ENCODE measurements at places on chromosomes 5 and 9.

- DNase-seq = no peak
Measured at GRCh38 chr5:17081142-17081541, 136.3 kb upstream of the BASP1 start.

DNA sequence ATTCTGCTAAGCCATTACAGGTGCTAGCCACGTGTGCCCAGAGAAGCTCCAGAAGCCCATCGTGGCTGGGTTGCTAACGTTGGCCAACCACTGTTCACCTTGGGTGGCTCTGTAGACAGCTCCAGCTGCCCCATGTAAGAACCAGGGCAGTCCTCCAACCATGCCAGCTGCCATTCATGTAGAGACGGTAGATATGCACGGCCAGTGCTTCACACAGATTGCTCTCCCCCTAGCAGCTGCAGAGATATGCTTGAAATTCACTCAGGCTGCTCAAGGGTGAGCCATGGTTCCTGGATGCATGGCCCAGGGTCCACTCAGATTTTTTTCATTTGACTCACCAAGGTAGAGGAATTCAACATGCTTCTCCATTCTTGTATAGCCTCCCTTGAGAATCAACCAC is 31.0 kb downstream of the GADD45G start:
- no peak for DNase-seq

DNA sequence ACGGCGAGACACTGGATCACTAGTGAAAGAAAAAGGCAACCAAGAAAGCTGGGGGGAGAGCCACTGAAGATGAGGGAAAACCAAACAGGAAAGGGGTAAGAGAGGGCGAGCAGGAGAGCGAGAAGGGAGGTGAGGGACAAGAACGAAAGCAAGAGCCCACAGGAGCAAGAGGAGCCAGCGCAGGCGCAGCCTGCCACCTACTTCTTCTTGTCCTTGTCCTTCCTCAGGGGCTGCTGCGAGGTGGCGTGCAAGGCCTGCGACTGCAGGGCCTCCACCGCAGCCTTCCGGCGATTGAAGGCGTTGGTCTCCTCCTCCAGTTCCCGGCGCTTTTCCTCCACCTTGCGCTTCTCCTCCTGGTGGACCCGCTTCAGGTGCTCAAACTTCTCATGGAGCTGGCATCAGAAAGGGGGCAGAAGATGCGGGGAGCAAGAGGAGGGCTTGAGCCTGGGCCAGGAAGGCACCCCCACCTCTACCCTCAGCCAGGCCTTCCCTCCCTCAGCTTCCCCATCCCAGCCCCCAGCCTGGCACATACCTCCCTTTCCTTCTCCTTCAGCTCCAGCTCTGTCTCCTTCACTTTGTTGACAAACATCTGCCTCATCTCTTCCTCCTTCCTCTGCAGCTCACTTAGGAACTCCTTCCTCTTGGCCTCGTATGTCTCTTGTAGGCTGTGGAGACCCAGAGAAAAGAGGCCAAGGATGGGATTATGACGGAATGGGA is 13.5 kb downstream of the CCNI2 start:
- DNase-seq = no peak

GRCh38 chr9:93900436-93900819 is 54.7 kb downstream of the BARX1 start:
- DNase-seq = no peak

DNA sequence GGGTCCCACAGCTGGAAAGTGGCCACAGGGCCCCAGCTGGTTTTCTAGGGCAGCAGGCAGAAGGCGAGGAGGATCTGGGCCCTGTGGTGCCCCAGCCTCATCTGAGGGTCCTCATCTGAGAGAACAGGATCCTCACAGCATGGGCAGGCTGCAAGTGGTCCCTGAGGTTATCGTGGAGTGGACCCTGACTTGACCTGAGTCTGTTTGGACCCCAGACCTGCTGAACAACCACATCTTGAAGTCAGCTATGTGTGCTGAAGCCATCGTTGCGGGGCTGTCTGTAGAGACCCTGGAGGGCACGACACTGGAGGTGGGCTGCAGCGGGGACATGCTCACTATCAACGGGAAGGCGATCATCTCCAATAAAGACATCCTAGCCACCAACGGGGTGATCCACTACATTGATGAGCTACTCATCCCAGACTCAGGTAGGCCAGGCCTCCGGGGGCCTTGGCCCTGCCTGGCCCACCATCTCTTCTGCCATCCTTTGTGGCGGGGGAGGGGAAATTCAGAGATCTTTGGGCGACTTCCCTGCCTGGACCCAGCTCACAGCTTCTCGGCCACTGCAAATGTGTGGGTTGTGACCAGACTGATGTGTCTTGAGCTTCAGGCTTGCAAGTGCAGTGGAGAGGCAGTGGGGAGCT is 24.0 kb downstream of the TGFBI start:
- no peak for DNase-seq

DNA sequence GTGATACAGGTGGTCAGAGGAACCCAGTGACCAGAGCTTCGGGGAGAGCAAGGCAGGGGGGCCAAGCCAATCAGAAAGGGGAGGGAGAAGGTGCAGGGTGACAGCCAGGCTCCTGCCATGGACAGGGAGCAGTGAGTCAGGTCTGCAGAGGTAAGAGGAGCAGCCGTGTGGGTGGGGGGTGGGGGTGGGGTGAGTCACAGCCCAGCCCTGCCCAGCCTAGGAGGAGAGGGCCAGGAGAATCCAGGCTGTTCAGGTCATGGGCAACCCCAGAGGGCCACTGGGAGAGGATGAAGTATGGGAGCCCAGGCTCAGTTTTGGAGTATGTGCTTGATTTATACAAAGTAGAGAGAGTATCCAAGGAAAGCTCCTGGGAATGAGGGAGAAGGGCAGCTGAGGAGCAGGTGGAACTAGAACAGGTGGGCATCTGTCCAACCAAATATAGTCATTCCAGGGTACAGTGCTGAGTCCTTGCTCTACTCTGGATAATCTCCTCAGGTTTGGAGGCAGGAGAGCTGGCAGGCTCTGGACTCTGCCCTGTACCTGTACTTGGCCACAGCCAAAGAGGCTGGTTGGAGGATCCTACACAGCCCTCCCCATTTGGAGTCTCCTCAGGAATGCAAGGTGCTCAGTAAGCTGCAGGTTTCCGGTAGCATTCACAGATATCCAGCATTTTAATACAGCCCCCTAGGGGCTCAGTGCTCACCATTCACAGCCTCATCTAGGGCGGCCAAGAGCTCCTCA is 1.6 kb downstream of the HBEGF start:
- no peak for DNase-seq

- no peak for DNase-seq
Measured at GRCh38 chr9:69532396-69532795, 139.8 kb downstream of the APBA1 start.

DNA sequence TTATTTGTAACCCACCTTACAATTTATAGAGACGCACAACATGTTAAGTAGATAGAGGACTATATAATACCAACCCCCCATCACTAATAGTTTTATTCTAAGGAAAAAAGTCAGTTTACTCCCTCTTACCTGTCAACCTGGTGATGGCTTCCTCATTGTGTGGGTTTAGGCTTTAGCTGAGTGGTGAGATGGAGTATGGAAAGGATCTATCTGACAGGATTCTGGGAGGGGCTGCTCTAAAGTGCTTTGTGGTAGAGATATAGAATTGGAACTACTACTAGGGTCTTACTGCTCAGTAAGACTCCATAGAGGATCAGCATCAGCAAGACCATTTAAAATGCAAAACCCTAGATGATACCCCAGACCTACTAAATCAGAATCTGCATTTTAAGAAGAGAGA is 82.1 kb upstream of the IFNE start:
- DNase-seq = no peak

GRCh38 chr5:151475388-151475787 is 28.0 kb downstream of the SLC36A1 start:
- no peak for DNase-seq

GRCh38 chr9:126514037-126514821 is 99.5 kb upstream of the LMX1B start:
- DNase-seq = peak; percentile 72

DNA sequence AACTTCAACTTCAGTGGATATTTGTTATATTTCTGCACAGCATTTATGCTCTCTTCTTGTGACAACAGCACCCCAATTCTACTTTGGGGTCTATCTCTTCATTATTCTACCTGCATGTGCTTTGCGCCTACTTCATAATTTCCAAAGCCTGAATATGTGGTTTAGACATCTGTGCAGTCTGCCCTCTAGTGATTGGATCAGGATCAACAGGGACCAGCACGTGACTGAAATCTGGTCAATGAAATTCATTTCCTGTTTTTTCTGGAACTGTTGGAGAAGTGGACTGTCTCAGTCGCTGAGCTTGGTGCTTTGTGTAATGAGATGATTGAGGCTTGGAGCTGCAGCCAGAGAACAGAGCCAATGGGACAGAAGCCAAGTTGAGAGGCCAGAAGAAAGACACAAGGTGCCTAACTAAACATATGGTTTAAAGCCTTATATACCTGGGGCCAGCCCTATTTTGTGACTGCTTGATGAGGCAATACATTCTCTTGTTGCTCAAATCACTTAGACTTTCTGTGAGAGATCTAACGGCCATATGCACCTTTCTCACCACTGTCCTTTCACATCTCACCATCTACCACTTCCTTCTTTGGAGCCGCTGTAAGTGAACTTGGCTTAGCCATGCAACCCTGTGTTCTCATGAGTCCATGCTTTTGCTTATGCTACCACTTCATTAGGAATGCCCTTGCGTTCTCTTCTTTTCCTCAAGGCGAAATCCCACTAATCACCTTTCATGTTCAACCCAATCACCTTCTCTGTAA is 68.8 kb upstream of the PPP2R2B start:
- peak; percentile 23 for DNase-seq

DNA sequence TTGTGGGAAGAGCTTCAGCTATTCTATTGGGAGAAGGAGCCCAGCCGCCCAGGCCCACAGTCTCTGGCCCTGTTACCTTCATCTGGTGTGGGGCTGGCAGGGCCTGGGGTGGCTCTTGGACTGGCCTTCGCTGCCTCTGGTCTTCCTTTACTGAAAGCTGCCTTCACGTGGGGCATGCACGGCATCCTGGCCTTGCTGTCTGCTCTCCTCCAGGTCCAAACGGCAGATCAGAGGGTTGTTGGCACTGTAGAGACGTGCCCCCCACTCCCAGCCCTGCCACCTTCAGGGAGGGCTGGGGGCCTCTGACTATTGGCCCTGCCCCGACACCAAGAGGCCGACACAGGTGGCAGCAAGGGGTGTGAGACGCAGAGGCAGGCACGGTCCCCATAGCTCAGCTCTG is 291.3 kb upstream of the IRX1 start:
- no peak for DNase-seq

GRCh38 chr9:81032831-81033230 is 656.5 kb downstream of the TLE1 start:
- no peak for DNase-seq

GRCh38 chr5:14365831-14366430 is 215.7 kb upstream of the OTULINL start:
- peak; percentile 30 for DNase-seq

GRCh38 chr9:36101916-36102741 is 34.4 kb upstream of the GLIPR2 start:
- no peak for DNase-seq

- DNase-seq = no peak
Measured at GRCh38 chr5:113487416-113487780, 855 bp downstream of the MCC start.

DNA sequence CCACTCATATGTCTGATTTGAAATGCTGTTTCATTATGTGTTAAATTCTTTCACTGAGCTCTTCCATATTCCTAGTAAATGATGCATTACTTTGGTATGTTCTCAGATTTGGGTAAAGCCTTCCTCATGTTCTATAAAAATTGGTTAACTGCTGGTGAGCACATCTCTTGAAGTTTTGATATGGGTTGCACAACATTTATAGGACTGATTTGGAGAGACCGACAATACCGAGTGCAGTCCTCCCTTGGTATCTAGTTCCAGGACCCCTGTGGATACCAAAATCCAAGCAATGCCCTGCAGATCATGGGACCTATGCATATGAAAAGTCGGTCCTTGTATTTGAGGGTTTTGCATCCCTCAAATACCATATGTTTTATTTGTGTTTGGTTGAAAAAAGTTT is 37.8 kb downstream of the WDR36 start:
- no peak for DNase-seq

DNA sequence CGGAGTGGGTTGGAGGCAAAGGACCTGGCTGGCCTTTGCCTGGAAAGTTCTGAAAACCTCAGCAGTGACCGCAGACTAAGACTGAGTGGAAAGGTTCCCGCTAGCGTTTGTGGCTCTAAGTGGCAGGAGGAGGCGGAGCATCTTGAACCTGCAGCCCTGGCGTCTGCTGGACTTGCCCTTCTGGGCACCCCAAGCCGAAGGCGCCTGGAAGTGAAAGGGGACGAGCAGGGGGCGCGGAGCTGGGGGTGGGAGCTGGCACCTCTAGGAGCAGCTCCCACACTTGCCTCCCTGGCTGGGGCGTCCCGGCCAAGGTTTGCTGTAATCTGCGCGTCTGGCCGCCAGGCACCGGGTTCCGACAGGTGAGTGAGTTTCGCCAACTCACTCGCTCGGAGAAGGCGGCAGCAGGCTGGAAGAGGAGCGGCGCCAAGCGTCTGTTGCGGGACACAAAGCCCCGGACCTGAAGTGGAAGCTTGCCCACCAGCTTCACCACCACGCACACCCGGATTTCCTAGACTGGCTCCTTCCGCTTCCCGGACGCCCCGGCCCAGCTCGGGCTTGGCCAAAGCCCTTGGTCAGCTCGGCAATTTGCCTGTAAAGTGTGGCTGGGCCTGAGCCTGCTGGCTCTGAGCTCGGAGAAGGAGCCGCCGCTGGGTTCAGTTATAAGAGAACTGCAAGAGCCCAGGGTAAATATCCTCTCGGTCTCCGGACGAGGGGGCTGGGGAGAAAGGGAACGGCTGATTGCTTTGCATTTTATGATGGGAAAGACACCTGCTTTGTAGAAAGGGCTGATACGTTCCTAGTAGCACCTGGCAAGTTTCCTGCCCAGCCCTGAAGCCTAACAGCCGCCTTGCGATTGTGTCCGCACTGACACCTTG is at the start of gene GNA14:
Gene GNA14 (minus strand): TSS at position 89 of the 875 bp plus-strand sequence. CDS start 529 bp downstream, outside the sequence.
- no peak for DNase-seq

DNA sequence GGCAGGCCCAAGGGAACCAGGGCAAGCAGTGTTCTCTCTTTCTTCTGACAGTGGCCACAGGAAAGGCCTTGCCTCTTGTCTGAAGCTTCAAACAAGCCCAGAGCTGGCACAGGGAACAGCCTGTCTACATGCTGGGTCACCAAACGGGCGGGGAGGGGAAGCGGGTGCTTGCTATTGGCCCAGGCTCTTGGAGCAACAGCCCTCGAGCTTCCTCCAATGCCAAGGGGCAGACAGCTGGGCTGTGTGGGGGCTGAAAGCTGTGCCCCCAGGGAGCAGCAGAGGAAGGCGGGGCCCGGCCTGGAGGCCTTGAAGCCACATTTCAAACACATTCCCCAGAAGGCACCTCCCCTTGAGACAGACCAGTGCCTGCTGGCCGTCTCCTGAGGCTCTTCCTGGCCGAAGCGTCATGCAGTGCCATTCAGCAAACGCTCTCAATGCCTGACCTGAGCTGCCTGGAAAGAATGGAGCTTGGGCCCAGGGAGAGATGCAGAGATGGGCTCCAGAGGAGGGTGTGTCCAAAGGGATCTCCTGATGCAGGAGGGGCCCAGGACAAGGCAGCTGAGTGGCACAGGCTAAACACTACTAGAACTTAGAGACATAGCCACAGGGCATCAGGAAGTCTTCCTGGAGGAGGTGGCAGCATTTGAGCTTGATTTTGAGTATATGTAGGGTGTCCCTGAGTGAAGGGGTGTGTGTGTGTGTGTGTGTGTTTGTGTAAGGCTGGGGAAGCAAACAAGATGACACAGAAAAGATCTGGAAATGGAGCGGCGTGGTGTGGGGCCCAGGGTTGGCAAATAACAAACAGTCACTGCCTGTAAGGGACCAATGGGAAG is 2.5 kb downstream of the FIBCD1 start:
- no peak for DNase-seq
